ENCODE measurements at places on chromosomes 7 and 10. TPM values are rescaled to one million over a fixed set of nuclear protein-coding genes. Genes with fewer than 3 reads are reported as not detected.
A peak's percentile ranks its signal among the peaks of the same experiment; 100 is the strongest.

- DNase-seq: no peak
- peaks cover 14% of the 10 kb centered on the region for H3K4me1 ChIP-seq
- no peak overlapping the region for H3K4me3 ChIP-seq
- no peaks in the 10 kb centered on the region for H3K36me3 ChIP-seq
- no peak overlapping the region for H3K27ac ChIP-seq
- no peaks in the 10 kb centered on the region for H3K27me3 ChIP-seq
Measured at GRCh38 chr10:35426657-35427056, 90.3 kb downstream of the CCNY start.

GRCh38 chr7:11127988-11128387, 154.3 kb downstream of the PHF14 start:
- no peak overlapping the region for H3K4me3 ChIP-seq
- peaks cover 28% of the 10 kb centered on the region for H3K4me1 ChIP-seq
- no peaks in the 10 kb centered on the region for H3K27me3 ChIP-seq
- peak overlapping the region; percentile 55 for H3K27ac ChIP-seq
- peaks cover 14% of the 10 kb centered on the region for H3K36me3 ChIP-seq

ADAMTS14 gene
- 0.33 TPM for total RNA-seq

TMEM213 gene
- total RNA-seq: not detected
